ENCODE measurements at places on chromosomes 5 and 9. TPM values are rescaled to one million over a fixed set of nuclear protein-coding genes. Genes with fewer than 3 reads are reported as not detected.
A peak's percentile ranks its signal among the peaks of the same experiment; 100 is the strongest.

DNA sequence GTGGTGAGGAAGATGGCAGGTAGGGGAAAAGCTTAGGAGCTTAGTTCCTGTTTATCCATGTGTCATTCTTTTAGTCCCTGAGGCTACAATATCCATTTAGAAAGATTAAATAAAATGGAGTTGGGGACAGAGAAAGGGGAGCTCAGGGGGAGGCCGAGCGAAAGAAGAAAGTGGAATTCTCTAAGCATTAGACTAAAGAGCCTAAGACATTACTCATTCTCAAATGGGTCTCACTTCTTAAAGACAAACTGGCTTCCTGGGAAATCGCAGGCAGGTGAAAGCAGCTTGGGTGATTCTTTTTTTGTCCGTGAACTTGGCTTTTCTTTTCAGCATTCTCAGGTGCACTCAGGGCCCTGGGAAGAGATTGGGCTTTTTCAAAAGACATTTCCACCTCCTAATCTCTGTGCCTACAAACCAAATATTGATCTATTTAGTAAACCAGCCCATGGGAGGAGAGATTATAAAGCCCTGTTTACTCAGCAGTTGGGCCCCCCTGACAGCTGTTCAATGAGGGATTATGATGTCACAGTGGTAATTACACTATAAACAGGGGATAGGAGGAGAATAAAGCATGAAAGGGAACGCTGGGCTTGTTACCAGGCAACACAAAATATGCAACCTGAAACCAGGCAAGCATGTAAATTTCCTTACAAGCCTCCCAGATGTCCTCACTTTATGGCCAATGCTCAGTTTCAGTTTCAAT, 584.0 kb downstream of the ACTL7B start:
- no peak for DNase-seq
- no peak overlapping the region for H3K27ac ChIP-seq
- H3K36me3 ChIP-seq: no peaks in the 10 kb centered on the region
- H3K4me3 ChIP-seq: no peak overlapping the region
- no peaks in the 10 kb centered on the region for H3K27me3 ChIP-seq

Gene SPINK13
- total RNA-seq: not detected

GRCh38 chr9:105437704-105438103, 10.1 kb upstream of the FSD1L start:
- H3K27ac ChIP-seq: no peak overlapping the region
- no peak for DNase-seq
- H3K4me3 ChIP-seq: no peak overlapping the region
- H3K4me1 ChIP-seq: no peaks in the 10 kb centered on the region
- peaks cover 3% of the 10 kb centered on the region for H3K27me3 ChIP-seq
- H3K36me3 ChIP-seq: no peaks in the 10 kb centered on the region

Gene PRR16
- not detected for total RNA-seq

DNA sequence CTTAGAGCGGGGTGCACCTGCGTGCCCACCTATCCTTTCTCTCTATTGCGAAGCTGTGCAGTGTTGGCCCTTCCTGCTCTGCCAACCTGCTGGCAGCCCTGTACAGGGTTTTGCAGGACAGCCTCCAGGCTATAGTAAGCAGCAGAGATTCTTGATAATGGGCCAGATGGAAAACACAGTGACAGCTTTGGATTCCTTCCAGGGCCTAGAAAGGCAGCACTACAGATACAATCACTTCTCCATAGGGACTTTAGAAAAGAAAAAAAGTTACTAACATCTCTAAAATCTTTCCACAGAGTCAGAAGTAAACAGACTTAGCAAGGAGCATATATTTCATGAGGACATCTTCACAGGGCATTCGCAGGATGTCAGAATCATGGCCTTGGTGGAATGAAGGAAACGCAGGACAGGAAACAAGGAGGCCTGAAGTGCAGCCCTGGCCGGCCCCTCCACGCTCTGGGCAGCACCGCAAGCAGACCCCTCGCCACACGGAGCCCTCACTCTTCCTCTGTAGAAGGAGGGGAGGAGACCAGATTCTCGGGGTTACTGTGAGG, 172.1 kb upstream of the GAS1 start:
- no peak overlapping the region for H3K27ac ChIP-seq
- H3K36me3 ChIP-seq: no peaks in the 10 kb centered on the region
- H3K4me1 ChIP-seq: peaks cover 5% of the 10 kb centered on the region
- DNase-seq: no peak
- H3K4me3 ChIP-seq: no peak overlapping the region

DNA sequence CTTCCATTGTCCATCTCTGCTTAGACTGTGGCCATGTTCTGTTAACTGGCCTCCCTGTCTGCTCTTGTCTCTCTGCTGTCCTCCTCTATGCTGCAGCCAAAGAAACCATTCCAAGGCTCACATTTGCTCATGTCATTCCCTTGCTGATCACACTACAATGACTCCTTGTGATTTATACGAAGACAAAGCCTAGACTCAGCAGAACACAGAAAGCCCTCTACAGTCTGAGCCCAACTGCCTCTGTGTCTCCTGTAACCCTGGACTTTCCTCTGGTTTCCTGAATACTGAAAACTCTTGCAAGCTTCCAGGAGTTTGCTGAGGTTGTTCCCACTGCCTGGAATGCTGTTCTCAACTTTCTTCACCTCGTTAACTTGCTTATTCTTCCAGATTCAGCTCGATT, 191.8 kb downstream of the TMEM38B start:
- H3K4me1 ChIP-seq: peaks cover 28% of the 10 kb centered on the region
- H3K27me3 ChIP-seq: peaks cover 8% of the 10 kb centered on the region
- no peak for DNase-seq
- H3K4me3 ChIP-seq: no peak overlapping the region

- H3K27ac ChIP-seq: no peak overlapping the region
- no peak overlapping the region for H3K4me3 ChIP-seq
These were observed 38.4 kb upstream of the RNF130 start for GRCh38 chr5:180109920-180110319.

DNA sequence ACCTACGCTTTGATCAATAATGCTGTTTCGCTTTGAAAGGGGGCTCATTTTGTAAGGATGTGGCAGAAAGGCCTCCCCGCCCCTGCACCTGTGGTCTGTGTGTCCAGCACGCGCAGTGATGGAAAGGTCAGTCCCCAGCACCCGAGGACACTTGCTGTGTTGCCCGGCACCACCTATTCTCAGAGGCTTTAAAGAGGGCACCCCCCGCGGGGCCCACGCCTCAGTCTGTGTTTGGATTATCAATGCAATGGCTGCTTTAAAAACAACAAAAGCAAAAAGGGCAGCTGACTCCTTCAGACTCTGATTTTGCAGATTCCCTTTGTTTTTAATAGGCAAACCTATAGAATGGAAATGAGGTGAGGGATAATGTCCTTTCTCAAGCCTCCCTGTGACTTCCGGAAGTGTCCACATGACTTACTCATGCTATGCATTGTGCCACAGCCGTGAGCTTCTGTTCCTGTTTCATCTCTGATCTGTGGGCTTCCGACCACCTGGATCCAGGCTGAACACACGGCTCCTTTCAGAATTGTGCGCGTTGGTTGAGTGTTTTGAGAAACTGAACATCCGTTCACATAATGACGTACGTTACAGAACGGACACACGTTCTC, 416.2 kb downstream of the IRX2 start:
- H3K36me3 ChIP-seq: no peaks in the 10 kb centered on the region
- no peak overlapping the region for H3K27ac ChIP-seq
- no peaks in the 10 kb centered on the region for H3K27me3 ChIP-seq
- DNase-seq: no peak

Gene SLC34A1
- total RNA-seq: 1.4 TPM

DNA sequence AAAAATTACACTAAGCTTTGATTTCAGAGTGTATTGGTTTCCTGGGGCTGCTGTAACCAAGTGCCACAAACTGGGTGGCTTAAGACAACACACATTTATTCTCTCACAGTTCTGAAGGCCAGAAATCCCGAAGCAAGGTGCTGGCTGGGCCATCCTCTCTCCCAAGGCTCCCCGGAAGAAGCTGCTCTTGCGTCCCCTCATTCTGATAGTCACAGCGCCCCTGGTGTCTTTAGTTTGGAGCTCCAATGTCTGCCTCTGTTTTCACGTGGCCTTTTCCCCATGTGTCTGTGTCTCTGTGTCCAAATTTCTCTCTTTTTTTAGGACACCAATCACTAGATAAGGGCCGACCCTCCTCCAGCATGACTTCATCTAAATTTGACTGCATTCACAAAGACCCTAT, 56.7 kb downstream of the ROPN1L start:
- no peak for DNase-seq
- no peak overlapping the region for H3K27ac ChIP-seq
- H3K36me3 ChIP-seq: peaks cover 13% of the 10 kb centered on the region
- H3K4me1 ChIP-seq: peaks cover 6% of the 10 kb centered on the region

DNA sequence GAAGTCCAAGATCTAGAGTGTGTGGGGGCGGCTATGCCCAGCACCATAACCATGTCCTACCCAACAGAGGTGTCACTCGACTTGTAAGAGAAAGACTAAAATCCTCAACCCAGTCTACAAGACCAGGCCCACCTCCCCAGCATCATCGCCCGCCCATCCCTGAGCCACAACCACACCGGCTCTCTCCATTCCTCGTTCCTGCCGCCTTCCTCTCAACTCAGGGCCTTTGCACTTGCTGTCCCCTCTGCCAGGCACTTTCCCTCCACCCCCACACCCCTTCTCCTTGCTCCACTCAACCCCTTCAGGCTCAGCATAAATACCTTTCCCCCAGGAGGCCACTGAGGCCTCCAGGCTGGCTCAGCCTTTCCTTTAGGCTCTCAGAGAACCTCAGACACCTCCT, 69.3 kb downstream of the PAX5 start:
- no peaks in the 10 kb centered on the region for H3K36me3 ChIP-seq
- no peaks in the 10 kb centered on the region for H3K27me3 ChIP-seq
- DNase-seq: no peak
- H3K4me1 ChIP-seq: no peaks in the 10 kb centered on the region

Gene NR2F1
- not detected for total RNA-seq

- peak overlapping the region; percentile 75 for H3K4me3 ChIP-seq
- H3K27me3 ChIP-seq: peaks cover 32% of the 10 kb centered on the region
- no peak overlapping the region for H3K27ac ChIP-seq
- H3K4me1 ChIP-seq: peaks cover 25% of the 10 kb centered on the region
- DNase-seq: peak; percentile 16
- no peaks in the 10 kb centered on the region for H3K36me3 ChIP-seq
These were observed 735 bp downstream of the PTGR1 start for GRCh38 chr9:111598733-111599091.

- DNase-seq: no peak
- H3K27me3 ChIP-seq: no peaks in the 10 kb centered on the region
- H3K27ac ChIP-seq: no peak overlapping the region
These were observed 363.5 kb downstream of the NDUFS4 start for GRCh38 chr5:53923961-53924360.

- no peaks in the 10 kb centered on the region for H3K36me3 ChIP-seq
- H3K27ac ChIP-seq: no peak overlapping the region
- no peak overlapping the region for H3K4me3 ChIP-seq
- no peaks in the 10 kb centered on the region for H3K4me1 ChIP-seq
These were observed 532.4 kb downstream of the CCDC171 start for GRCh38 chr9:16085167-16085726.

DNA sequence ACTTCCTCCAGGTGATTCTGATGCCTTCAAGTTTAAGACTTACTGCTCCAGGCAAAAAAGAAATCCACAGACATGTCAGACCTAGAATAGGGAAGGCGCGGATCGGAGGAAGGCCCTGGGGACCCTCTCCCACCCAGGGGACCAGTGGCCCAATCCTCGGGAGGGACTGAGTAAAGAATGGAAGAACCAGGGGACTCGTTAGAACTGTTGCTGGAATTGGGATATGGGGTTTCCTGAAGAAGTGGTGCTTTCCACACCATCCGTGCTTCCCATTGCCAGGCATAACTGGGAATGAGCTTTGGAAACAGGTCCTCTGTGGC, 63.8 kb upstream of the SLC25A51 start:
- no peaks in the 10 kb centered on the region for H3K36me3 ChIP-seq
- H3K4me3 ChIP-seq: no peak overlapping the region
- H3K27me3 ChIP-seq: no peaks in the 10 kb centered on the region
- H3K27ac ChIP-seq: no peak overlapping the region
- no peak for DNase-seq

Gene FGF10
- total RNA-seq: not detected

- peaks cover 61% of the 10 kb centered on the region for H3K36me3 ChIP-seq
- H3K4me3 ChIP-seq: no peak overlapping the region
- no peaks in the 10 kb centered on the region for H3K27me3 ChIP-seq
- no peak overlapping the region for H3K27ac ChIP-seq
These were observed 61.2 kb downstream of the F2RL2 start for GRCh38 chr5:76561959-76562358.

GRCh38 chr5:113142186-113142585, 165.6 kb downstream of the DCP2 start:
- H3K36me3 ChIP-seq: no peaks in the 10 kb centered on the region
- H3K4me3 ChIP-seq: no peak overlapping the region
- no peak overlapping the region for H3K27ac ChIP-seq
- no peaks in the 10 kb centered on the region for H3K27me3 ChIP-seq
- H3K4me1 ChIP-seq: no peaks in the 10 kb centered on the region

DNA sequence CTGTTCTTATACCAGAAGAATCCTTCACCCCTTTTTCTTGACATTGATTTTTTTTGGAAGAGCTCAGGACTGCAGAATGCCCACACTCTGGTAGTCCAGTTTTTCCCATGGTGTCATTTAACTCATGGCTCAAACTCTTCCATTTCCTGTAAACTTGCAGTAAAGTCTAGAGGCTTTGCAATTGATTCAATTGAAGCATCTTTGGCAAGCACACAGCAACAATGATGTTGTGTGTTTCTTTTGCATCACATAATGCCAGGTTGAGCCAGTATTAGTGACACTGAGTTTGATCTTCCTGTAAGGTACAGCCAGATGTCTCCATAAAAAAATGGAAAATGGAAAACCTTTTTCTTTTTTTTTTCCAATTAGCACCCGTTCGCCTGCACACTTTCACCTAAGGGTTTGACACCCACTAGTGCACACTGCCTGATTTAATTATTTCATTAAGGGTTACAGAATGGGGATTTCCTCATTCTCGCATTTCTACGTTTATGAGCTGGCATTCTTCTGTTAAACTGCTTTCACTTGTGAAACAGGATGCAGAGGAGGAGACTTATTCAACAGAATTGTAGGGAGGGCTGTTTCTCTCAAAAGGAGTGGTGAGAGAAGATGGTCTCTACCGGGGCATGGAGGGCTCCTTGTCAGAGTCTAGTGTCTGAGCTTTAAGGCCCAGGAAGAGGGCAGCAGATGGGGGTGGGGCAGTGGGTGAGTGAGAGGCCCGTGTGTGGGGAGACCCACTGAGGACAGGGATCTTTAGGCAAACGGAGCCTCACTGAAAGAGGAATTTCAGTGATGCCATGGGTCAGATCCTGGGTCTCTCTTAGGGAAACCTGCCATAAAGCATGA, 2.2 kb upstream of the S1PR3 start:
- H3K27me3 ChIP-seq: peaks cover 48% of the 10 kb centered on the region
- DNase-seq: no peak
- no peaks in the 10 kb centered on the region for H3K36me3 ChIP-seq
- H3K4me1 ChIP-seq: peaks cover 13% of the 10 kb centered on the region

Gene SPAAR
- not detected for total RNA-seq

DNA sequence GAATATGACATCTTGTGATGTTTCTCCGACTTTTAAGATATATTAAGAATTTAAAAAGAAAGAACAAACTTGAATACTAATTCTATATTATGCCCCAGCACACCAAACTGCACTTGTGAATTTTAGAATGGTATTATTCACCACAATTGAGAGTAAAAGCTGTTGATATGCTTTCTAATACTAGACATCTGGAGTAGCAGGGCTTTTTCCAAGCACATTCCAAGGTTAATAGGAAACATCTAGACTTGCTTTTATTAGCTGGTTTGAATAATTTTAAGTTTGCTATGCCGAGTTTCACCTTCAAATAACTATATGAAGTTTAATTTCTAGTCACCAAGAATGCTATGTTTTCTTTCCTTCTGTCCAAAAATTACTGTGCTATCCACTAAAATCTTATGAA, 13.5 kb downstream of the NREP start:
- H3K27me3 ChIP-seq: peaks cover 19% of the 10 kb centered on the region
- peaks cover 1% of the 10 kb centered on the region for H3K4me1 ChIP-seq
- DNase-seq: no peak
- no peaks in the 10 kb centered on the region for H3K36me3 ChIP-seq
- no peak overlapping the region for H3K4me3 ChIP-seq
- no peak overlapping the region for H3K27ac ChIP-seq

Gene TNFSF15
- total RNA-seq: 0.03 TPM

Gene NHP2
- 101 TPM for total RNA-seq

Data from activated CD4-positive, alpha-beta memory T cell treated with anti-CD3 and anti-CD28 coated beads, Interleukin-2, amount 10 ng/mL, durations not matched to agents 7 days and 5 days (primary cell).